ENCODE measurements at places on chromosomes 7 and 10. TPM values are rescaled to one million over a fixed set of nuclear protein-coding genes. Genes with fewer than 3 reads are reported as not detected.
A peak's percentile ranks its signal among the peaks of the same experiment; 100 is the strongest.

DNA sequence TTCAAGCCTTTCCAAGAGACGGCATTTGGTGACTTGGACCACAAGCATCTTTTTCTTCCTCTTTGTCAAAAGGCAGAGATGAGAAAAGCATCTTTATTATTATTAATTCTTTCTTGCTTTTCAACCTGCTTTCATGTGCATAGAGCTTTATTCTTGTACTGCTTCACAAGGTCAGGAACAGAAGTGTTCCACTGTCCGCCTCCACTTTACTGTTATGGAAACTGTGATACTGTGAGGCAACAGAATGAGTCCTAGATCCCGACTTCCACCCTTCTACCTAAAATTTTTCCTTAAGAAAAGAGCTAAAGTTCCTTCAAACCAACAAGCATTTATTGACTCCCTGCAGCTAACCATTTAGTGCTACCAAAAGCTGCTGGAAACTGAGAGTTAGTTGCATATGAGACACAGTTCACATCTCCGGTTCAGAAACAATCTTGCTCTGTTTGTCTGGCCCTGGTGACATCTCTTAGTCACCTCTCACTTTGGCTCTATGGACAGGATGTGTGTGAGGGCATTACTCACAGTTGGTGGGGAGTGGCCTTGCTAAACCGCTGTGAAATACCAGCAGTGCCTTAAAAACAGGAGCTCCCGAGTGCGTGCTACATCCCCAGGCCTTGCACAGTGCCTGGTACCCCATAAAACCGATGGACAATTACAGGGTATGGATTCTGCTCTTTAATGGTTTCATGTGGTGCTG lies 77.1 kb upstream of the TRIL start:
- DNase-seq: no peak

- peak; percentile 90 for DNase-seq
Measured at GRCh38 chr10:8054494-8055407, at the start of gene GATA3. Gene GATA3, plus strand, starts transcription at chr10:8054688. Its CDS starts 968 bp downstream, at chr10:8055656.

- DNase-seq: peak; percentile 82
Measured at GRCh38 chr10:87505366-87506111, 846 bp downstream of the MINPP1 start.

DNA sequence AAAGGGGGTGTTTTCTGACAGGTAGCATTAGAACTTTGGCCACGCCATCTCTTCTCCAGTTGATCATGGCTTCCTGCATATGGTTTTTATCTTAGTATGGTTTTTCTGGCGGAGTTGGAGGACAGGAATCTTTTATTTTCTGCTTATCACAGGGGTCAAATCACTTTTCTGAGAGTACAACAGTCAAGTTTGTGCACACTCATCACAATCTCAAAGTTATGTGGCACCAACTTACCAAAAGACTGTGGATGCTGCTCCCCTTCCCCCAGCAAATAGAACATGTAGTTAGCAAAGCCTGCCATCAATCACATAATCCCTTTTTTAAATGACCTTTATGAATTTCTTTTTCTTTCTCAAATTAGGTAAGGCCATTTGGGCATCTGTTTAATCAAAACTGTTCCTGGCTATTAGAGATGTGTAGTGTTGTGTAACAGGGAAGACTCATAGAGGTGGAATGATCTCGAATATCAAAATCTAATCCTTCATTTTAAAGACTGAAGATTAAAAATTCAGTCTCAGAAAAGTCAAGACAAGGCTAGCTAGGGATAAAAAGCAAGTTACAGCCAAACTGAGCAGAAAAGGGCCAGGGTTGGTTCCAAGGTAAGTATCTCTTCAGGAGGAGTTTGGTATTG lies 3.8 kb upstream of the CH25H start:
- DNase-seq: no peak

DNA sequence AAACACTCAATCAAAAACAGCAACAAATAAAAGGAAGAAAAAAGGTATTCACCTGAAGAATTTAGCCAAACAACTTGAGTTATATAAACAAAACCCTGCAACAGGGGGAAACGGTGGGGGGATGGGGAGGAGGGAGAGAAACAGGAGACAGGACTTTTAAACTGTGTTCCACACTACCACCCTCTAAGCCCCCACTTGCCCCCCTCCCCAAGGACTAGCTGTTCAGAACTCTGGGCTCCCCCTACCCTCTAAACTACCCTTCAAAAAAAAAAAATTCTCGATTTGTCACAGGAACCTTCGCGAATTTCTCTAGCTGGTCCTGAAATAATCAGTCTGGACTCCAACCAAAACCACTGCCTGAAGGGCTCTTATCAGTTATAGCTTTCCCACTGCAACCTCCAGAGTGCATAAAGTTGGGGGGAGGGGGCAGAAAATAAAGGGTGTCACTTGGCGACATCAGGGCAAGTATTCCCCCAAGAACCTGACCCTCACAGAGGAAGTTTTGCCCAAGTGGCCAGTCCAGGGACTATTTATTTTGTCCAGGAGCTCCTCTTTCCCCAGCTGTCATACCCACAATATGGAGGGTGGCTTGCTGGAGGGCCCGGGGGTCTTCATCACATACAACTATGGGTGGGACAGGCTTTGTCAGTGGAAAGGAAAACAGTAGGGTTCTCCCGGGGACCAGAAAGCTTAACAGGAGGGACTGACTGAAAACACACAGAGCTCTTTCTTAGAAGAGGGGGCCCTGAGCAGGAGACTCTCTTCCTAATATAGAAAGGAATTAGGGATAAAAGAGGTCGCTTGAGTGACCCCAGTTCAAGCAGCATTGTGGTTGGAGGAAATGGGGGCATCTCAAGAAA lies 1.3 kb downstream of the UBE2H start:
- DNase-seq: no peak

DNA sequence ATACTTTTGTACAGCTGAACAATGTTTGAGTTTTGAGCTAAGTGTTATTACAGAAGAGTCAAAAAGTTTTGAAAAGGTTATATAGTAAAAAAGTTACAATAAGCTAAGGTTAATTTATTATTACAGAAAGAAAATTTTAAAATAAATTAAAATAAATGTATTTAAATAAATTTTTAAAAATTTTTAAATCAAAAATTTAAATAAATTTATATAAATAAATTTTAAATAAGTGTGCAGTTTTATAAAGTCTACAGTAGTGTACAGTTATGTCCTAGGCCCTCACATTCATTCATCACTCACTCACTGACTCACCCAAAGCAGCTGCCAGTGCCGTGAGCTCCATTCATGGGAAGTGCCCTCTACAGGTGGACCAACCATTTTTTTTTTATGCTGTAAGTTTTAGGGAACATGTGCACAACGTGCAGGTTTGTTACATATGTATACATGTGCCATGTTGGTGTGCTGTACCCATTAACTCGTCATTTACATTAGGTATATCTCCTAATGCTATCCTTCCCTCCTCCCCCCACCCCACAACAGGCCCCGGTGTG lies 462.9 kb upstream of the ZMIZ1 start:
- no peak for DNase-seq

GRCh38 chr7:142097571-142097970 lies 13.9 kb upstream of the MGAM2 start:
- no peak for DNase-seq

GRCh38 chr10:22317076-22317370 lies 835 bp downstream of the COMMD3 start:
- no peak for DNase-seq

DNA sequence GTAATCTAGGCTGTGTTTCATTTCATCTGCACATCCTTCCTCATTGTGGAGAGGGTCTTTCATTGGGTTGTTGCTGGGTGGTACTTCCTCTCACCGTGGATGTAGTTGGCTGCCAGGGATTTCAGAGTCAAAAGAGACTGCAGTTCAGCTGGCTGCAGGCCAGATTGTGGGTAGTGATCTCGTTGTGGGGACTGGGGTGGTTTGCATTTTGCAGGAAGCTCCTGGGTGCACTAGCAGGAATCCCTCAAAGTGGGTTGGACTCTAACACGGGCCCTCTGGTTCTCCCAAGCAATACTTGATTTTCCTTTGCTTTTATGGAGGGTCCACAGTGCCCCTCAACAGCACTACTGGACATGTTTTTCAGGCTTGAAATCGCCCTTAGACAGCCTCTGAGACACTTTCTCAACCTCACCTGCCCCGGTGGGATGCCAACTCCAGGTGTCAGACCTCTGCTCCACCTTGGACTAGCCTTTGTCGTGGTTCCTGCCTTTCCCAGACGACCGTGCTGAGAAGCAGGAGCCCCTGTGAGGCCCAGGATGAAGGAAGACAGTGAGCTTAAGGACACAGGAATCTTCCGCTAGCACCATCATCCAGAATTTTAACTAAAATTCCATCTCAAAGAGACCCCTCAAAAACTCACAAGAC lies 23.9 kb upstream of the ZNF273 start:
- no peak for DNase-seq

DNA sequence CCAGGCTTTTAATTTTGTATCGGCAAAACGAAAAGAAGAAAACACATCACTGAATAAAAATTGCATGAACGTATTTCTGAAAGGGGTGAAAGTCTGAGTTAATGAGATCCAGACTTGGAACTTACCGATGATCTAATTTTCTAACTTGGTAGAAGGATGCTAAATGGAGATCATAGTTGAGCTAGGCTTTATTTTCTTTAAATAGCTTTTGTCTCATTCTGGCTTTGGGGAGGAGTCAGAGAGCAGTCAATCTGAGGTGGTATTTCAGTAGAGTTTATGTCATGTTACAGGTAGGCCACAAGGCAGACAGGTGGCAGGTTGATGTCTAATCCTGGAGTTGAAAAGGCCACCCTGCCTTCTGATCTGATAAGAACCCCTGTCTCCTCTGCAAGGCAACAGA lies 161.9 kb downstream of the KIAA1217 start:
- DNase-seq: no peak

DNA sequence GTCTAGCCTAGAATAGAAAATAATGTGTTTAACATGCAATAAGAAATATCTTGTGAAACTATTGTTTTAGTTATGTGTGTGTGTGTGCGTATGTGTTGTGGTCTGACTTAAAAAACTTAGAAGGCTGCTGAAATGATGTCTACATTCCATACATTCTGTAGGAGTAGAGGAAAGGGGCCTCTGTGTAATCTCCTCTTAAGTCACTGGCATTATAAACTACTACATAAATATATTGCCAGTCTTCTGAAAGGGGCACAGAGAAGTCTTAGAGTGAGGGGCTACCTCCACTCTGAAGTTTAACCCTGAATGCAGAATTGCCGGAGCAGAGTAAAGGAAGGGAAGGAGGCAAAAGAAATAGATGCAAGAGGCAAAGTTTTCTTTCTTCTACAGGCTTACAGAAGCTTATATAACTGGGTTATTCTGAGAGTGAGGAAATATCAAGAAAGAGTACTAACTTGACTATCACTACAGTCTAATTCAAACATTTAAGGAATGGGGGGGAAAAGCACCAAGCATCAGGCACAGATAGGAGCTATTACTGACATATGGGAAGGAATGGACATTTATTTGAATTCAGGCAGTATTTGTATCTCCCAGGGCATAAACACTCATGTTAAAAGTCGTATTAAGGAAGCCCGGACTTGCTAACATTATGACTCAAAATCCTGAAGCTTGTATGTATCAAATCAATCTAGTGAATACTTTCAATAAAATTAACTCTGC lies 75.7 kb downstream of the DNAJC1 start:
- DNase-seq: no peak

DNA sequence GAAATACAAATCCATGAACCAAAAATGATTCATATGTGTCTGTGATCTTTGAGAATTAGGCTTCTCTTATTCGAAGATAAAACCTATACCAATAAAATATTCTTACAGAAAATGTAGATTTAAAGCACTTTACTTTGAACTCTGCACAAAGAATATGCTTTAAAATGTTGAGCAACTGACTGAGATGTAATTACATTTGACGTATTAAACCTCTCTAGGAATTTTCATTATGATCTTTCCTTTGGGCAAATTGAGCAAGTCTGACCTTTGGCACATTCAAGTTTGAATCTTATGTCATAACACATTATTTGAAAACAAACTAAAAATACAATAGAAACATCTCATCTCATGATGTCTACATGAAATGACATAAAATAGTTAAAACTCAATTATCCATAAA lies 69.2 kb upstream of the AHR start:
- no peak for DNase-seq

DNA sequence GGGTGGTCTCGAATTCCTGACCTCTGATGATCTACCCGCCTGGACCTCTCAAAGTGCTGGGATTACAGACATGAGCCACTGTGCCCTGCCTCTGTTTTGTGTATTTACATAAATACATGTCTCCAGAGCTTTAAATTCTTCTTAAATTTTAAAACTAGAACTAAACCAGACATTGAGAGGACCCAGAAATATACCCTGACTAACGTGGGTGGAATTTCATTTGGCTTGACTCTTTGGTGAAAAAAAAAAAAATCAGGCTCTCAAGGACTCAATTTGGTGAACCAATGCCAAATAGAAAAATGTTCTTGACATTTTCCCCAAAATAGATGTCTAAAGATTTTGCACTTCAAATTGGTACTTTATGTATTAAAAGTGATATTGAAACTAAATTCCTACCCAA lies 16.6 kb upstream of the FAS start:
- DNase-seq: no peak

GRCh38 chr10:4450981-4451908 lies 374.8 kb upstream of the AKR1E2 start:
- DNase-seq: no peak

GRCh38 chr10:69453795-69454194 lies 2.5 kb downstream of the TSPAN15 start:
- DNase-seq: no peak

GRCh38 chr7:155299535-155300202 lies 2.0 kb downstream of the INSIG1 start:
- DNase-seq: no peak

DNA sequence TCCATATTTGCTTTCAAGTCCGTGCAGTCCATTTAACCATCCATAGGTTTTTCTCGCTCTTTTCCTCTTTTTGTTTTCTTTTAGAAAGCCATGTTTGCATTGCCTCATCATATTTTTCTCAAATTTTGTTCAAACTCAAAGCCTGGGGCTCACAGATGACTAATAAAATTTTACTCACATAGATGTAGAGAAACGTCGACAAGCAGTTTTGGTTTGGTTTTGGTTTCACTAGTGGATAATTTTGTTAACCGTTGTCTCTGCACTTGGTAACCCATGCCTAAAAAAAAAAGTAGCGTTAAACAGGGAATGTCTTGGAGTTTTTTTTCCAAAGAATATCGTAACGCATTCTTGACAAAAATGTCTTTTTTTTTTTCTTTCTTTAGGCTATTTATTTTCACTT lies 344.2 kb upstream of the GALNT17 start:
- no peak for DNase-seq

DNA sequence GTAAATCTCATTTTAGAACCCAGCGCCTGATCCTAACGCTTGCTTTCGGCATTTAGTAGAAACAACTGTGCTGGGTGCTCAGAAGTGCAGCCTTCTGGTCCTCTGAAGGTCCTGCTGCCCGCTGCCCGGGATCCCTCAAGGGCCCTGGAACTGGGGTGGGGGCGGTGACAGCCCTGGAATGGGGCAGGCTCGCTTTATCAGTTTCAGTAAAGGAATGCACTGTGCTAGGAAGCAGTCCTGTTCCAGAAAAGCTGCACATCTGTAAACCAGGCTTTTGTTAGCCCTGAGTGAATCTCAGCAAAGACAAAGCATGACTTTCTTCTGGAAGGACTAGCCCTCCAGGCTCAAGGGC lies 254.6 kb downstream of the TNS3 start:
- DNase-seq: peak; percentile 82

SLC29A3 gene
- 2.2 TPM for total RNA-seq

FBXL13 gene
- 0.34 TPM for total RNA-seq

LRRN3 gene
- total RNA-seq: 22.2 TPM

DENND2A gene
- 12.5 TPM for total RNA-seq

SLC13A4 gene
- total RNA-seq: 0.23 TPM

LLCFC1 gene
- total RNA-seq: not detected

MIOS gene
- 26.0 TPM for total RNA-seq

SHLD2 gene
- 15.4 TPM for total RNA-seq

HECW1 gene
- total RNA-seq: not detected

GIMAP8 gene
- 11.7 TPM for total RNA-seq

GJD4 gene
- total RNA-seq: not detected
